Stimulated activated CD4-positive, alpha-beta T cell treated with anti-CD3 and anti-CD28 coated beads, Interleukin-1b, Interleukin-23, amount 100 ng/mL, for 1 hour (primary cell): ENCODE measurements at places on chromosomes 3 and 15.

DNA sequence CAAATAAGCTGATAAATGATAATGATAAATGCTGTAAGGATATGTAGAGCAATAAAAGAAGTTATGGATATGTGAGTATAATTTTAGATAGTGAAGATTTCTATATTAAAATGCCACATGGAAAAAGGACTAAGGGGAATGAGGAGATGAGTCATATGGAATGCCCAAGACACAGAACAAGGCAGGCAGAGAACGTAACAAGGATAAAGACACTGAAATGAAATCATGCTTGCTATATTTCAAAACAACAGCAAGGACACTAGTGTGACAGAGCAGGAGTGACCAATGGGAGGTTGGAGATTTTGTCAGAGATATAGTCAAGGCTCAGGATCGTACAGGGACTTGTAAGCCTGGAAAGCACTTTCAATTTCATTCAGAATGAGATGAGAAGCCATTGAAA, 621.5 kb upstream of the SEMA6D start:
- DNase-seq, result no peak

GRCh38 chr3:36211652-36211999, 168.7 kb upstream of the STAC start:
- no peak for DNase-seq

- DNase-seq, result no peak
Measured at GRCh38 chr15:95953032-95953431, 377.5 kb upstream of the NR2F2 start.

GRCh38 chr15:51752888-51753287, 1.5 kb downstream of the TMOD2 start:
- DNase-seq, result no peak

DNA sequence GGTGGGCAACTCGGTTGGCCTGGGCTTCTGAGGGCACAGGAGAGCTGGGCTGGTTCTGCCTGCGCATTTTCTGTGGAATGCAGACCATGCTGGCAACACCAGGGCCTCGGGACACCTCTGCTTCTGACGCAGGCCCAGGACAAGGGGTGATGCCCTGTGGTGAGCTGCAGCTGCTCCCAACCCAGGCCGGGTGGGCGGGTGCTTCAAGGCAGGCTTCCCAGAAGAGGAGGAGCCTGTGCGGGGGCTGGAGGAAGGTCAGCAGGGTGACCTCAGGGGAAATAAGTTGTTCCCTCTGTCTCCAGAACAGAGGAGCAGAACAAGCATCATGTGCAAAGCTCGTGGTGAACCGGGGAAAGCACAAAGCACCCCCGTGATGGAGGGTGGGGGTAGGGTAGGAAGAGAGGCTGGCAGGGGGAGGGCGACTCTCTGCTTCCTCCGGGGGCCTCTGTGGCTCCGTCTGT, 11.0 kb upstream of the PLXNA1 start:
- DNase-seq, result no peak

GRCh38 chr15:71296315-71296679, 181.0 kb downstream of the THSD4 start:
- no peak for DNase-seq

DNA sequence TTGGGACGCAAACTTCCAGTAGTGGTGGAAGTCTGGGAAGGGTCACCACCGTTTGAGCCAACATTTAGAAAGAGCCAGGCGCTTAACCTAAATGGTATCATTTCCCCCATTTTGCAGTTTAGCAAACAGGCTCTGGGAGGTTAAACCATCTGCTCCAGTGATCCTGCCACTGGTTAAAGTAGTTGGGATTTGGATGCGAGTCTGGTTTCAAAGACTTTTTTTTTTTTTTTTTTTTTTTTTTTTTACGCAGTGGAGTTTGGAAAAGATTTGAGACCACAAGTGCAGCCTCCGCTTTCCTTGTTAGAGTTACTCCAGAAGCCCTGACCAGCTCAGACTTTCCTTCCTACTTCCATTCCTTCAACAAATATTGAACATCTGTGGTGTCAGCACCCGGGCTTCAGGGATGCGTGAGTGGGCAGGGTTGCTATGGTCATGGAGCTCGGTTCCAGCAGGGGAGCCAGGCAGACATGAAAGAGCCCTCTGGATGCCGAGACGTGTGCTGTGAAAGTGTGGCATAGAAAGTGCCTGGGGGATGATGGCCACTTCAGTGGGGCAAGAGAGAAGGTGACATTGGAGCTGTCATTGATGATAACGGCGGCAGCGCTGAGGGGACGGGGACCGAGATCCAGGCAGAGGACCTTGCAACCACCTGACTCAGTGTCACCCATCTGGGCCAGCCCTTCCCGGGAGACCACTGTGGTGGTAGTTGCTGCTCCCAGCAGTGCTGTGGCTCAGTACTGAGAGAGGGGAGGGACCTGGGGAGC, 1.1 kb upstream of the RNU6-1 start:
- DNase-seq, result no peak

DNA sequence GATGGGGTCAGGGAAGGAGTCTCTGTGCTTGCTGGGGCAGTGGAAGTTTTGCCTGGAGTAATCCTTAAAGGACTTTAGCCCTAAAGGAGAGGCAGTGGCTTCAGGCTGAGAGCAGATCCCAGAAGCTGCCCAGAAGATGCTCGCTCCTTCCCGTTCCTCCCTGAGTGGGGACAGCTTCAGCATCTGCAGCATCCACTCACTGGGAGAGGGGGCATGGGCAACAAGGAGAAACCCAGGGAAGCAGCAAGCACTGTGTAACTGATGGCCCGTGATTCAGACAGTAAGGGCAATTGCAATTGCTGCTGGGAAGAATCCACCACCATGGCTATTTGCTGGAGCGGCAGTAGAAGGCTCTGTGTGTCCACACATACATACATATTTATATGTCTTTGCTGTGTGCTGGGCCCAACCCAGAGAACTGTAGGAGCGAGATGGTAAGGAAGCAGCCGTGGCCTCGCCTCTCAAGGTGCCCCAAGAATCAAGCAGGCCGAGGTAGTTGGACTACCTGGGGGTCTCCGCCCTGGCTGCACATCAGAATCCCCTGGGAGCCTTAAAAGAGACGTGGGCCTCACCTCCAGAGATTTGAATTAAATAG, 5.8 kb upstream of the PAQR5 start:
- no peak for DNase-seq

- no peak for DNase-seq
Measured at GRCh38 chr3:86563400-86563970, 427.5 kb downstream of the VGLL3 start.

DNA sequence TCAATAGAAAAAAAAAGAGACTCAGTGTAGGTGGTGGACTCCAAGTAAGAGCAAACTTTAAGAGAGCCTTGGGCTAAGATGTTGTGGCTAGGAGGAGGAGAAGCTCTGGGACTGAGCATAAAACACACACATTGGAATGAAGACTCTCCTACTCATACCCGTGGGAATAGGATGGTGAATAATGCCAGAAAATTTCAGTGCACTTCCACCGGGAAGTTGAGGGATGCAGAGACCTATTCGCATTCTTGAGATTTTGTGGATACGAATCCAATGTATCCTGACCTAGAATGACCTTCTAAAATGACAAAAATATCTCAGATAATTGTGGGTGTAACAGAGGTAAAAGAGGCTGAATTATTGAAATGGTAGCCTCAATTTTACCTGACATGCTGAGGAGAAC, 388.7 kb upstream of the SGO1 start:
- no peak for DNase-seq

DNA sequence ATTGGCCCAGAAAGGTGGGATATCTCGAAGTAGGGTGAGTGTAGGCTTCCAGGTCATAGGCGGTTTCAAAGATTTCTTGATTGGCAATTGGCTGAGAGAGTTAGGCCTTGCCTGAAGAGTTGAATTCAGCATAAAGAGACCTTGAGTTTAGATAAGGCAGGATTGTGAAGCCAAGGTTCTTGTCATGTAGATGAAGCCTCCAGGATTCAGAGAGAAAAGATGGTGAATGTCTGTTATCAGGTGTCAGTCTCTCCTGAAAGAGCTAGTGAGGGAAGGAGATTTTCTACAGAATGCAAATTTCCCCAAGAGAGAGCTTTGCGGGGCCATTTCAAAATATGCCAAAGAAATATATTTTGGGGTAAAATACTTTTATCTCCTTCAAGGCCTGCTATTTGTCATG, 217.0 kb upstream of the TLE3 start:
- DNase-seq, result no peak

DNA sequence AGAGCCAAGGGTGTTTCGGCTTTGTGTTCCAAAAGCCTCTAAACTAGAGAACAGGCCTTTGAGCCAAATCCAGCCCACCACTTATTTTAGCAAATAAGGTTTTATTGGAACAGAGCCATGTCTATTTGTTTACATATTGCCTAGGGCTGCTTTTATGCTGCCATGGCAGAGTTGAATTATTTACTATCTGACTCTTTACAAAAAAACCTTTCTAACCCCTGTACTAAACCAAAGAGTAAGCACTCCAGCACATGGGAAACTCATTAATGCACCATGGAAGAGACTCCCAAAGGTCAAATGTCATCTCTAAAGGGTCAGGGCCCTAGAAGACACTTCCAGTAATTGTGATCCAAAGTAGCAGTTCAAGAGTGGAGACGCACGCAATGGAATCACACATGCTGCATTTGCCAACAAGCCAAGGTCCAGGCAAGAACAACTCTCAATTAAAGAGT, 22.3 kb downstream of the OSBPL10 start:
- DNase-seq, result no peak

DNA sequence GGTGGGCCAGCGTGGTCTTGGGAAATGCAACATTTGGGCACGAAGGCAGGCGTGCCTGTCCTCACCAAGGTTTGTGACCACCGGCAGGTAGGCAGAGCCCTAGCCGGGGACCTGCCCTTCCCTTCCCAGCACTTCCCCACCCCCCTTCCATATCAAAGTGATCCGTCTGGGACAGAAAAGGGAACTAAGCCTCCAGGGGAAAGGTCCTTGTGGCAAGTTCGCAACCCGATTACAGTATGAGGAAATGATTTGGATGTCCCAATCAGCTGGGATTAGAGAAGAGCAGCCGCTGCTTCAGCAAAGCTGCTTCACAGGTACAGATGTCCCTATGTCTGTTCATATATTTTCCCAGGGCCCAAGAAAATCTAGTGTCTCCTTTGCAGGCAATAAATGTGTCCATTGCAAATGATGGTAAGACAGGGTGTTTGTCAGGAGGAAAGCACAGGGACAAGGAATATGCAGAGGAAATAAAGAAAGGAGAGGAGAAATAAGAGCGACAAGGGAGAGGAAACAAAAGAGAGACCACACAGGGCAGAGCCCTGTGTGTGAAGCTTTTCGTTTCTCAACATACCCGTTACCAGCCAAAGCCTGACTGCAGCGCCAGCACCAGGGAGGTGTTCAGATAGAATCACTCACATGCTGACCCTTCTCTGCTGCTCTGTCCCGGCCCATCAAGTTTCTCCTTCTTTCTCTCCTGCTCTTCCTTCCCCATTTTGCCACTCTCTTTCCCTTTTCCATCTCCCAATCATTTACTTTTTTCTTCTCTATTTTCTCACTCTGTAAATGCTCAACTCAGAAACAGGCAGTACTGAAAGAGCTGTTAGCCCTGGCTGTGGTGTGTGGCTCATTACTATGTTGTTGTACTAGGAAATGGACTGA, 17.4 kb upstream of the SECISBP2L start:
- no peak for DNase-seq

GRCh38 chr15:101123222-101123910, 128.5 kb downstream of the CHSY1 start:
- DNase-seq, result no peak

- no peak for DNase-seq
Measured at GRCh38 chr3:112791736-112792135, 54.9 kb downstream of the CD200R1L start.

- DNase-seq, result no peak
Measured at GRCh38 chr15:49178497-49178896, 8.4 kb downstream of the GALK2 start.

DNA sequence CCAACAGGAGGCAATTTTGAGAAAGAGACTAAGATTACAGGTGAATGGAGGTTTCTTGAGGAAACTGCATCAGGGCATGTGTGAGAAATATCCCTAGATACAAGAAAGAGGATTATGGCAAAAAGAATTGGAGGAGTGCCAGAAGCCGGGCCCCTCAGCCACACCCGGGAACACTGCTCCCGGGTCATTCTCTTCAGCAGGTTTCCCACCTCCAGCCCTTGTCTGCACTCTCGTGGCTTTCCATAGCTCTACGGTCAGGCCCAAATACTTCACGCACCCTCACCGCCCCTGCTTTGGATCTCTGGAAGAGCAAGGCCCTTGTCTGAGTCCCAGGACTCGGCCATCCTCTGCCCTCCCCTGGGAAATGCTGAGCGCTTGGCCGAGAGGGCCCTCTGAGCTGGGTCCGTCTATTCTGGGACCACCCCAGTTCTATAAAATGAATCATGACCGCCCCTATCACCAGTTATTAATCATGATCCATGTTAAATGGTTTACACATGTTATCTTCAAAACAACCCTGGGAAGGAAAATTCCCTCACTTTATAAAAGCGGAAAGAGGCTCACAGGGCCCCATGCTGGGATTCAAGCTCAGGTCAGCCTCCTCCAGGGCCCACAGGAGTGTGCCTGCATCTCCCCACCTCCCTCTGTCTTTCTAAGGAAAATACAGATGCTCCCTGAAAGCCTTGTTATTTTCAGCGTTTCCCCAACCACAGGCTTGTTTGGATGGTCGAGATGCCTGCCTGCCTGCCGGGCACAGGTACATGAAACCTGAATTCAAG, 38.8 kb upstream of the SPTBN5 start:
- no peak for DNase-seq

- DNase-seq, result no peak
Measured at GRCh38 chr3:133106169-133106568, 68.0 kb downstream of the TMEM108 start.

GRCh38 chr3:155391551-155391958, 98.1 kb upstream of the STRIT1 start:
- no peak for DNase-seq

GRCh38 chr3:53570709-53571108, 76.3 kb downstream of the CACNA1D start:
- no peak for DNase-seq
